ENCODE measurements at places on chromosomes 11 and 22.

- no peak for DNase-seq
Measured at GRCh38 chr22:44131989-44132685, 48.6 kb upstream of the PARVG start.

DNA sequence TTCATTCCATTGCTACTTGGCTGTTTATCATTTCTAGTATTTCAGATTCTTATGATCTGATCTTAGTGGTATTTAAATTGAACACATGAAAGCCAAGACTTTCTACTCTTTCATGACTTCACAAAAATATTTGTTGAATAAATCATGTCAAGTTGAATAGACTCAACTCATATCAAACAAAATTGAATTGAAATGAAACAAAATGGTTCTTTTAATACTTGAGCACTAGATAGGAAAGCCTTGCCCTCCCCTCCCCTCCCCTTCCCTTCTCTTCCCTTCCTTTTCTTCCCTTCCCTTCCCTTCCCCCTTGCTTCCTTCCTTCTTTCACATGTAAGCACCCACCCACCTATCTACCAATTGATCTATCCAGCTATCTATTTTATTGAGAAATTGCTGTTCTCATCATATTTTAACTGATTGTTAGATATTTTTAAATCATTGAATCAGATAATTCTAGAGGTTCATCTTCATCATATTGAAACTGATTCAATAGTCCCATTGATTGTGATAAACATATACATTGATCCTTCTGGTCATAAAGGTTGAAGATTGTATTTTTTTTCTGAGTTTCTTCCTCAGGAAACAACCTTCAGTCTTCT lies 2015.9 kb downstream of the LRRC4C start:
- DNase-seq = no peak

DNA sequence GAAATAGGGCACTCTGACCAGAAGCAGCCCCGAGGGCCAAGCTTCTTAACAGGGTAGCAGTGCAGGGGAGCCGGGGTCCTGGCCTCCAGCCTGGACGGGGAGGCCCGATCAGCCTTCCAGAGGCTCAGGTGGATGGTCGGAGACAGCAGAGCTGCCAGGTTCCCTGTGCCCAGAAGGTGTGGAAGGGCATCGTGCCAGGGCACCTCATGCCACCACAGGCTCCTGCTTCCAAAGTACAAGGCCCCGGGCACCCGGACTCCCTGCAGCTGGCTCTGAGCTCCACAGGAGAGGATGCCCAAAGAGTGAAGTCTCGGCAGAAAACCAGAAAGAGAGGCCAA lies 14.3 kb downstream of the EHD1 start:
- no peak for DNase-seq

GRCh38 chr11:64755681-64756361 lies 4.0 kb downstream of the PYGM start:
- no peak for DNase-seq

DNA sequence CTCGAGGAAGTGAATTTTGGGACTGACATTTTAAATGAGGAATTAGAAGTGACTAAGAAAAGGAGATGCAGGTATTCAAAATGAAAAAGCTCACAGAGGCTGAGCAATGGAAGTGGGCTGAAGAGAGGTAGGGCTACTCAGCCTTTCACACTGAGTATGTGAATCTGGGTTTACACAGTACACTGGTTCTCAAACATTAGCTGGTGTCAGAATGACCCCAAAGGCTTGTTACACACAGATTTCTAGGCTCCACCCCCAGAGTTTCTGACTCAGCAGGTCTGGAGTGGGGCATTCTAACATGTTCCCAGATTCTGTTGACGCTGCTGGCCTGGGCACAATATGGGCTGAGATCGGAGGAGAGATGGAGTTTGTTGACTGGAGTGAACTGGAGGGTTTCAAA lies 32.8 kb downstream of the CADM1 start:
- DNase-seq = no peak

DNA sequence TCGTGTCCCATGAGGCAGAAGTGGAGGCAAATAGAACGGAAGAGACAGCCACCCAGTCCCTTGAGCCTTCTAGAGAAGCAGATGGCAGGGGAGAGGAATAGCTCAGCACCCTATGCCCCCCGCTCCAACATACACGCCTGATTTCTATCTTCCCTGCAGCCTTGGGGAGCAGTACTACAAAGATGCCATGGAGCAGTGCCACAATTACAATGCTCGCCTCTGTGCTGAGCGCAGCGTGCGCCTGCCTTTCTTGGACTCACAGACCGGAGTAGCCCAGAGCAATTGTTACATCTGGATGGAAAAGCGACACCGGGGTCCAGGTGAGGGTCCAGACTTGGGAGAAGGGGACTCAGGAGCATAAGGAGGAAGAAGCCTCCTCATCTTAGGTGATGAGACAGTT lies 6.6 kb downstream of the DPF2 start:
- no peak for DNase-seq

- DNase-seq = peak; percentile 93
Measured at GRCh38 chr11:75347781-75348566, 3.5 kb downstream of the ARRB1 start.

GRCh38 chr22:46262449-46263215 lies 511 bp downstream of the PKDREJ start:
- DNase-seq = no peak

DNA sequence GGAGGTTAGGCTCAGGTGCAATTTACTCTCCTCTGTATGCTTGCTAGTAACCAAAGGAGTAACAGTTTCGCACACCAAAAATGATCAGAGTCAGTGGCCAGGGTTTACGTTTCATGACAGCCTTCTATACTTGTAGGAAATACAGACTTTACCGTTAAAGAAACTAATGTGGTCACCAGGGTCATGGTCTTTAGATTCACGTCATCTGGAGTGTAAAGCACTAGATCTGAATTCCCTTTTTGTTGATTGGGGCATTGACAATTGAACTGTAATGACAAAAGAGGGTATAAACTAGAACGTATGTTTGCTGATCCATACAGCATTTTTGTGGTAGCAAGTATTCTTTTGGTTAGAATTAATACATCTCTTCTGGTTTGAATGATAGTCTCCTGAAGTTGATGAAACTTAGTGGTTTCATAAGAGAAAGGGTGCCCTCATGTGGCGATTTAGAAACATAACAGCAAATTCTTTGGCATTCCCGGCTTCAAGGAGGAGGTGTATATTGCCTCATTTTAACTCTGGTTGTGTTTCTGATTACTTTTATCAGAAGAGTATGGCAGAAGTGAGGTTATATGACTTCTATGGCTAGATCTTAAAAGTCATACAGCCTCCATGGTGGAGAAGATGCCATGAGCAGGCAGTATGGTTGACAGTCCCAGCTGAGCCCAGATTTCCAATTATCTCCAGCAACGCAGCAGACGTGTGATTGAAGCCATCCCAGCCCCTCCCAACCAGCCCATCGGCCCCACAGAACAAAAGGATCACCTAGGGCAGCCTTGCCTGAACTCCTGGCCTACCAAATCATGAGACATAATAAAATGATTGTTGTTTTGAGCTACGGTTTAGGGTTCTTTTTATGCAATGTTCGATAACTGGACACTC lies 35.1 kb downstream of the MMP7 start:
- peak; percentile 19 for DNase-seq

GRCh38 chr11:81673001-81673400 lies 1060.7 kb downstream of the FAM181B start:
- no peak for DNase-seq

GRCh38 chr22:31933406-31933805 lies 10.9 kb upstream of the YWHAH start:
- no peak for DNase-seq

GRCh38 chr22:39898997-39899396 lies 1.9 kb upstream of the GRAP2 start:
- DNase-seq = no peak

DNA sequence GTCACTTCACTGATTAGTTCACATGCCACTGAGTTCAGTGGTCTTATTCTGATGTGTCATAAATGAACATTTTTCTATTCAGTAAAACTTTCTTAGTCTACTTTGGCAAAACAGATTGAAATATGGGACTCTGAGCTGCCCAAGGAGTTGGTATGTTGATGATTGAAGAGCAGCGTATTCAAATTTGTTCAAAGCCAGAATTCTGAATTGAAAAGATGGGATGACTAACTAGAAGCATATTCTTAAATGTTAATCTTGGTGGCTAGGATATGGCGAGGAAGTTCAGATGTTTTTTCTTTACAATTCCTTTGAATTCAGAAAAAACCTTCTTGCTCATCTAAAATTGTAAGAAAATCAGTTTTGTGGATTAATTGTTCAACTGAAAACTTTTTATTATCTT lies 34.7 kb downstream of the KMT2A start:
- DNase-seq = no peak
